ENCODE measurements at places on chromosomes 3 and 15. TPM values are rescaled to one million over a fixed set of nuclear protein-coding genes. Genes with fewer than 3 reads are reported as not detected.

The TMED3 gene
- 95.1 TPM for total RNA-seq

The GASK1A gene
- 23.6 TPM for total RNA-seq

DNA sequence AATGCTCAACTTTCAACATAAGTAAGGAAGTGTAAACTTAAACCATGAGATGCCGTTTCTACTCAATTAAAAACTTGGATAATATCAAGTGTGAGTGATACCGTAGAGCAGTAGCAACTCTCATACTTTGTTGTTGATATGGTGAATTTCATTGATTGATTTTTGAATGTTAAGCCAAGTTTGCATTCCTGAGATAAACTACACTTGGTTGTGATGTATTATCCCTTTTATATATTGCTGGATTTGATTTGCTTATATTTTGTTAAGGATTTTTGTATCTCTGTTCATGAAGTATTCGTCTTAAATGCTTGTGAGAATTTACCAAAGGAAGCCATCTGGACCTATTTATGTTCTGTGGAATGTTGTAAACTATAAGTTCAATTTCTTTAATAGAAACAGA, 21.7 kb downstream of the SLMAP start:
- DNase-seq = no peak
- H3K27ac ChIP-seq = no peak overlapping the region
- no peaks in the 10 kb centered on the region for H3K27me3 ChIP-seq
- H3K4me3 ChIP-seq = no peak overlapping the region

The GATA2 gene
- total RNA-seq = 7.5 TPM

GRCh38 chr3:195260280-195260905, 10.6 kb downstream of the XXYLT1 start:
- DNase-seq = no peak
- H3K36me3 ChIP-seq = no peaks in the 10 kb centered on the region
- peaks cover 37% of the 10 kb centered on the region for H3K4me1 ChIP-seq
- H3K27ac ChIP-seq = peak overlapping the region; percentile 88
- H3K4me3 ChIP-seq = peak overlapping the region; percentile 73

The GAP43 gene
- total RNA-seq = not detected

DNA sequence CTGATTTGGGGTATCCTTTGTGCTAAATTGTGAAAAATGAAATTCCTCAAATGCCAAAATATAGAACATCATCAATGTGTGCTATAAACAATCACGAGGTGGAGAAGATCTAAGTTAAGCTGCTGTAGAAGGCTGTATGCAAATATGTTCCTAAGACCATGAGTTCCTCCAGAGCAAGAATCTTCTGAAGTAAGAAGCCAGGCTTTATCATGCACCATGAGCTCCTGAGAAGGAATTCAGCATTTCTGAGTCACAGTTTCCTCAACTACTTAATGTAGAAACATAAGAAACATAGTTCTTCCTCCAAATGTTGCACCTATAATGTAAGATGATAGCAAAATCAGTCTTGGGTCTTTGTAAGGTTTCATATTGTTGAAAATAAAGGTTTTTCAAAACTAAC, 241.7 kb upstream of the MDFIC2 start:
- no peak for DNase-seq
- no peaks in the 10 kb centered on the region for H3K4me1 ChIP-seq
- no peaks in the 10 kb centered on the region for H3K36me3 ChIP-seq
- no peaks in the 10 kb centered on the region for H3K27me3 ChIP-seq
- no peak overlapping the region for H3K4me3 ChIP-seq

The KBTBD13 gene
- total RNA-seq = 0.18 TPM

GRCh38 chr3:45954306-45954705, 11.0 kb downstream of the CXCR6 start:
- no peak overlapping the region for H3K4me3 ChIP-seq
- no peak for DNase-seq
- H3K27me3 ChIP-seq = no peaks in the 10 kb centered on the region
- H3K4me1 ChIP-seq = no peaks in the 10 kb centered on the region

GRCh38 chr3:142817897-142818296, 71.0 kb downstream of the PCOLCE2 start:
- no peaks in the 10 kb centered on the region for H3K36me3 ChIP-seq
- H3K27ac ChIP-seq = no peak overlapping the region
- no peaks in the 10 kb centered on the region for H3K27me3 ChIP-seq
- no peaks in the 10 kb centered on the region for H3K4me1 ChIP-seq
- DNase-seq = no peak

DNA sequence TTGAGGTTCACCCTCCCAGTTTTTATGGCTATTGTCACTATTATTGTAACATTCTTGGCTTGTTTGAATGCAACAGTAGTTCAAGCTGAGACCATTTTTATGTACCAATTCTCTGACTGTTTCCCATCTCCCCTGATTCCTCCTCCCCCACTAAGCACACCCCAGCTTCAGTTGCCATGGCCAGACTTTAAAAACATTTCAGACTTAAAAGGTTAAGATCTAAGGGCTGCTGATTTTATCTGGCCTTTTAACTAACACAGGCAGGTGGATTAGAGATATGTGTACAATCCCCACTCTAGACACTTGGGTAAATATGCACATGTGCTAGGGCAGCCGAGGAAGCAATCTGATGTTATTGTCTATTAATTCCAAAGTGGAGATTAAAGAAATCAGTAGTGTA, 386.3 kb upstream of the NR2F2 start:
- H3K27ac ChIP-seq = no peak overlapping the region
- H3K27me3 ChIP-seq = no peaks in the 10 kb centered on the region
- H3K4me3 ChIP-seq = no peak overlapping the region
- no peaks in the 10 kb centered on the region for H3K36me3 ChIP-seq
- peak; percentile 23 for DNase-seq

DNA sequence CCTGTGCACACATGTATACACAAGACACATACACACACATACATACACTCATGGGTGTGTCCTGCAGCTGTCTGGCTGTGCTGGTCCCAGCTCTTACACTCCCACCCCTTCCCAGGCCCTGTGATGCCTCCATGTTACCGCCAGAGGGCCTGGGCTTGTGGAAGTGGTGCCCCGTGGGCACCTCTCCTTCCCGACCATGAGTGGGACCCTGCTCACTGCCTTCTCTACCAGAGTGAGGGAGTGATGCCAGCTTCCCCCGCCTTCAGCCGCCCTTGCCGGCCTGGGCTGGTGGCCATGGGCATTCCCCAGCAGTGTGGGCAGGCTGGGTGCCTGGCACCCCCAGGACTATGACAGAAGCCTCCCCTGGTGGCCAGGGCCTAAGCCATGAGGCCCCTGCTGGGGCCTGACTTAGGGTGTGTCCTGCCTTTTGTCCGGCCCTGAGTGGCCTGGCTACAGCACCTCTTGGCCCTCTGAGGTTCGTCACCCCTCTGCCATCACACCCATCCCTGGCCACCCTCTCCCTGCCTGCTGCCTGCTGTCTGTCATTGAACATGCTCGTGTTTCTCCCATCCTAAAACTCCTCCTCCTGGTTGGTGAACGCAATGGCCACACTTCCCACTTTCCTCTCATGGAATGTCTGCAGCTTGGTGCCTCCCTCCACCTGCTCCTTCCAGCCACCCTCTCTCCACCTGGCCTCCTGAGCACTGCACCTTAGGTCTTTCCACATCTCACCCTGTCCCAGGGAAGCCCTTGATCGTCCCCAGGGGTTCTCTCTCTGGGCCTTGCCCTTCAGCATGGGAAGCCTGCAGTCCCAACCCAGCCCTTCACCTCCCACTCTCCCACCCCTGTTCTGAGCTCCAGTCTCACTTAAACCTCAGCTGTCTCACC, 14.6 kb downstream of the HDAC11 start:
- peaks cover 25% of the 10 kb centered on the region for H3K36me3 ChIP-seq
- H3K27me3 ChIP-seq = no peaks in the 10 kb centered on the region
- H3K4me1 ChIP-seq = no peaks in the 10 kb centered on the region
- no peak for DNase-seq

The ZNF860 gene
- total RNA-seq = not detected

DNA sequence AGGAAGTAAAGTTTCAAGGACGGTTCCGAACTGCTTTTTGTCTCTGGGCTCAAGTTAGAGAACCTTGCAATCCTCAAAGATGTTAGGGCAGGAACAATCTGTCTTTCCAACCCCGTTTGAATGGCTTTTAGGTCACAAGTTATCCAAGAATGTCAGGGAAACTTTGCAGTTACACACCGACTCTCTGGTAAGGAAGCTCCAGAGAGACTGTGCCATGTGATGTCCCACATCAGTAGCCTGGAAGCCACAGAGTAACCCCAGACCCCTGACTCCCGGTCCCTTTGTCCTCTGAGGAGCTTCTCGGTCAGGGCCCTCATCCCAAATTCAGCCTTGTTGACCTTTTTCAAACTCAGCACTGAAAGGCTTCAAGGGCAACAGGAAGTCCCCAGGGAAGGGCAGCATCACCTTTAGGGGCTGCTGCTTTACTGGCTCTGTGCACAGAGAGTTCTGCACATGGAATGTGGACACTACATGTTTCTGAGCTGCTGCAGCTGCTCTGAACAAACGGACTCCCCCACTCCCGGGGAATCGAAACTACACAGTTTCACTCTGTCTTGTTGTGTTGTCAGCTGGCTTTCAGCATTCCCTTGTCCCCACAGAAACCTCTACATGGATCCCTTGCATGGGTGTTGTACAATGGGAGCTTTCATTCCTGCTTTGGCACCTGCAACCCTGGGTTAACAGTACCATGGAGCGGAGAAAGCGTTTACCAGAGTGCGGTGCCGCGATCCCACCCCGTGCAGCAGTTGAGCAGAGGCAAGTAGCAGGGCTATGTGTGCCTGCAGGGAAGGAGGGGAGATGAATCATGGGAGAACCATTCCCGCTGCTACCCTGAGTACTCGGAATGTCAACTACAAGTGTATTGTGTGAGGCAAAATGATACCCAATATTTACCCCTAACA, 408.2 kb upstream of the THBS1 start:
- H3K36me3 ChIP-seq = no peaks in the 10 kb centered on the region
- no peaks in the 10 kb centered on the region for H3K27me3 ChIP-seq
- peak overlapping the region; percentile 72 for H3K27ac ChIP-seq
- H3K4me1 ChIP-seq = peaks cover 16% of the 10 kb centered on the region
- DNase-seq = no peak

The HYAL2 gene
- 83.0 TPM for total RNA-seq

- H3K27ac ChIP-seq = peak overlapping the region; percentile 66
- peak; percentile 66 for DNase-seq
- peaks cover 73% of the 10 kb centered on the region for H3K27me3 ChIP-seq
- peaks cover 33% of the 10 kb centered on the region for H3K4me1 ChIP-seq
Observed at GRCh38 chr3:127457094-127457475, 133.4 kb downstream of the TPRA1 start.

The STRIT1 gene
- not detected for total RNA-seq

DNA sequence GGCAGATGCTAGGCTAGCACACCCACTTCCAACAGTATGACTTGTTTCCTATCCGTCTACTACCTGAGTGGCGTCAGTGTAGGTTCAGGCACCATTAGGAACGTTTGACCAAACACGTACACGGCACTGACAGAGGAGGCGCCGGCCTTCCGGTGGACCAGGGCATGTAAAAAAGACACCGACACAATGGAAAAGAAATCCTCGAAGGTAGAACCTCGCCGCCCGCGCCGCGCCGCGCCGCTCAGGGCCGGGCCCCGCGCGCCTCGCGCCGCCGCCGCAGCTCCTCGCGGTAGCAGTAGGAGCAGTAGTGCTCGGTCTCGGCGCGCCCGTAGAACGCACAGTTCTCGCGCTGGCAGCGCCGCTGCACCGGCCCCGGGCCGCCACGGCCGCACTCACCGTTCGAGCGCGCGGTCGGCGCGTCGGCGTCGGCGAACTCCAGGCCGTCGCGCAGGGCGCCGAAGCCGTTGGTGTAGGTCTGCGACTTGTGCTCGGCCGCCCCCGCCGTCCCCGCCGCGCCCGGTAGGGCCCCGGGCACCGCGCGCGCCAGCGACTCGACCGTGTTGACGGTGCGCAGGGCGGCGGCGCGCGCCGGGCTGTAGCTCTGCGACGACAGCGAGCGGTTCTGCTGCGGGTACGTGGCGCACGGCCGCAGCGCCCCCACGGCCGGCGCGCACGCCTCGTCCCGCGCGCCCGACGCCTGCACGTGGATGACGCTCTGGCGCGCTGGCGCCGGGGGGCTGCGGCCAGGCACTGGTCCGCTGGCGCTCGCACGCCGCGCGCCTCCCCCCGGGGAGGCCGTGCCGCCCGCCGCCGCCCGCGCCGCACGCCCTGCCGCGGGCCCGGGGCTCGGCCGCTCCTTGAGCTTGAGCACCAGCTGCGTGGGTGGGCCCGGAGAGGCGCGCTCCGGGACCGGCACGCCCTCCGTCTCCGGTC, 156.7 kb downstream of the KLF13 start:
- H3K27me3 ChIP-seq = no peaks in the 10 kb centered on the region
- DNase-seq = peak; percentile 62
- H3K27ac ChIP-seq = no peak overlapping the region
- no peaks in the 10 kb centered on the region for H3K36me3 ChIP-seq
- H3K4me1 ChIP-seq = peaks cover 9% of the 10 kb centered on the region
- H3K4me3 ChIP-seq = peak overlapping the region; percentile 49

DNA sequence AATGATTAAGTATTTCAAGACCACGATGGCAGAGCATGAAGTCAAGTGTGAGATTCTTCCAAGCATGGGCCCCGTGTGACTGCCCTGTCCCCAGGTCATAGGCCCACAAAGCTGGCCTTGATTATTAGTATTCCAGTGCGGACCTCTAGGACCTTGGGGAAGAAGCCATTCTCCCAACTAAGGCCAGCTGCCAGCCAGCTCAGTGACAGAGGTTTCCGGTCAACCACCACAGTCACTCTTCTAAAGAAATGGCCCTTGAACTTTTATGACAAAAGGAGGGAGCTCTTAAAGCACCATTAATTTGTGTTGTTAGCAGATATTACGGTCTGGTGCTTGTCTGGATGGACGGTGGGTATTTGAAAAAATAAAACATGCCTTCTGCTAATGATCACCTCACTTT, 28.0 kb downstream of the FAM3D start:
- H3K4me3 ChIP-seq = no peak overlapping the region
- H3K36me3 ChIP-seq = peaks cover 33% of the 10 kb centered on the region
- H3K27me3 ChIP-seq = no peaks in the 10 kb centered on the region
- no peak overlapping the region for H3K27ac ChIP-seq
- H3K4me1 ChIP-seq = peaks cover 5% of the 10 kb centered on the region

The TMC3 gene
- not detected for total RNA-seq

DNA sequence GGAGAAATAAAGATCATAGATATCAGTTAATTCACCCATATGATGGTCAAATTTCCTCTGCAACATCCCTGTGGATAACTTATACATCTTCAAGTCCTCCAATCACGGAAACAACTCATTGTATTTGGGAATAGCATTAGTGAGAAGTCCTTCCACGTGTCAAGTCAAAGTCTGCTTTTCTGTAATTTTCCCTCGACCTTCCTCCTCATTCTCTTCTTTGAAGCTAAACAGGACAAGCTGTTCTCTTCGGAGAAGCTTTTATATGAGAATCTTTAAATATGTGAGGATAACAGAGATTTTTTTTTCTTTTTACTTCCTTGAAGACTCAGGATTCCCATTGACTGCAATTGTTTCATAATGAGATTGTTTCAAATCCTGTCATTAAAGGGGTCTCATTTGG, 230.4 kb downstream of the ZPLD1 start:
- H3K4me1 ChIP-seq = no peaks in the 10 kb centered on the region
- H3K36me3 ChIP-seq = no peaks in the 10 kb centered on the region
- no peak for DNase-seq
- no peak overlapping the region for H3K27ac ChIP-seq
- H3K27me3 ChIP-seq = no peaks in the 10 kb centered on the region

DNA sequence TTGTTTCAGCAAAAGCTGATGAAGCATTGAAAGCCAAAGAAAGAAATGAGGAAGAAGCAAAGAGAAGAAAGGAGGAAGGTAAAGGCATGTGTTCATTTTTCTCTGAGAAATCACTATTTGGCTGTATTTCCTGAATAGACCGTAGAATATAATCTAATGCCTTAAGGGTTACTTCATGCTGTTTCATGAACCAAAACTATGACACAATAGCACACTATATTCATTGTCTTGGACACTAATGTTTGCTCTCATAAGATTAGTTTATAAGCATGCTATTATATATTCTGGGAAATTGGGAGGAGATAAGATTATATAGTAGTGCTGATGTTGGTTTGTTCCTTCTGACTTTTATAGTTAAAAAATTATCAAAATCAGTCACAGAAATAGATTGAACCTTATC, 110.1 kb upstream of the MLF1 start:
- no peaks in the 10 kb centered on the region for H3K36me3 ChIP-seq
- no peak overlapping the region for H3K27ac ChIP-seq
